ENCODE measurements at places on chromosomes 5 and 9. TPM values are rescaled to one million over a fixed set of nuclear protein-coding genes. Genes with fewer than 3 reads are reported as not detected.

Gene PDE6A
- not detected for total RNA-seq

Gene SPATA31A1
- not detected for total RNA-seq

Gene XPA
- 18.6 TPM for total RNA-seq

Gene NIM1K
- 0.43 TPM for total RNA-seq

Gene C1QTNF3
- 4.8 TPM for total RNA-seq

Gene SPACA9
- total RNA-seq = 6.3 TPM

Gene NR5A1
- total RNA-seq = not detected

Gene CHSY3
- total RNA-seq = not detected

Gene TSSK1B
- not detected for total RNA-seq

Gene CTXN3
- not detected for total RNA-seq

Gene SHOC1
- not detected for total RNA-seq

Gene SH3TC2
- not detected for total RNA-seq

Gene SPINK13
- not detected for total RNA-seq

Gene PPP3R2
- not detected for total RNA-seq

Gene SPATA31C1
- not detected for total RNA-seq

Gene ERCC6L2
- total RNA-seq = 42.3 TPM

Gene CCDC171
- 1.7 TPM for total RNA-seq

Gene TMEM215
- not detected for total RNA-seq

Gene ANXA2R
- total RNA-seq = 41.1 TPM

Gene INSYN2B
- not detected for total RNA-seq

Gene KIF4B
- total RNA-seq = not detected

Gene FOXD4L5
- 0.43 TPM for total RNA-seq

Gene HRH2
- 29.0 TPM for total RNA-seq

Gene SLC36A2
- total RNA-seq = not detected

Gene PKD2L2
- total RNA-seq = not detected

Gene HAPLN1
- not detected for total RNA-seq

Gene SLC38A9
- 25.6 TPM for total RNA-seq

Gene ZNF658
- total RNA-seq = 5.5 TPM

Gene ALDOB
- not detected for total RNA-seq
